DMS 273 treated with DMSO at 0.1 percent for 48 hours (cell line): ENCODE measurements at places on chromosomes 3 and 15.
A peak's percentile ranks its signal among the peaks of the same experiment; 100 is the strongest.

DNA sequence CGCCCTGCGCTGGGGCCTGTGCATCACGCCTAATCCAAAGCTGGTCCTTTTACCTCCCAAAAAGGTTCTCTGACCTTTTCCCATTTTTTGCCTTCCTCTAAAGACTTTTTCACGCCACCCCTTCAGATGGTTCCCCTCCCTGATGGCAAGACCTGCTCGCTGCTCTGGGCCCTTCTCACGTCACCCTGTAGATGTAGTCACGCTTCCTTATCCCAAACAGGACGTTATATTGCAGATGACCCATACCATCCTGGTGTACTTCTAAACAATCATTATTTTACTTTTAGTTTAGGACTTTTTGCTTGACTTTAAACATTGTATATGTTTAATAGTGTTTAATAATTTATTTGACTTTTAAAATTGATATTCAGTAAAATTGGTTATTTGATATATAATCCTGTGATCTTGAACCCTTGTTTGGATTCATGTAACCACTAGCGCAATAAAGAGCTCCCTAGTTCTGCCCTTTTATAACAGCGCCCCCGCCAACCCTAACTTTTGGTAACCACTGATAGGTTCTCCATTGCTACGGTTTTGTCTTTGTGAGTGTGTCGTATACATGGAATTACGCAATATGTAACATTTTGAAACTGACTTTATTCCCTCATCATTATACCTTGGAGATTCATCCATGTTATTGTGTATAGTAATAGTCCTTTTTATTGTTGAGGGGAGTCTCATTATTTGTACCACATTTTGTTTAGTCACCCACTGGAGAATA is 159.0 kb upstream of the CHRNA7 start:
- DNase-seq: no peak

- no peak for DNase-seq
Observed at GRCh38 chr3:32553459-32553858, 17.2 kb downstream of the DYNC1LI1 start.

DNA sequence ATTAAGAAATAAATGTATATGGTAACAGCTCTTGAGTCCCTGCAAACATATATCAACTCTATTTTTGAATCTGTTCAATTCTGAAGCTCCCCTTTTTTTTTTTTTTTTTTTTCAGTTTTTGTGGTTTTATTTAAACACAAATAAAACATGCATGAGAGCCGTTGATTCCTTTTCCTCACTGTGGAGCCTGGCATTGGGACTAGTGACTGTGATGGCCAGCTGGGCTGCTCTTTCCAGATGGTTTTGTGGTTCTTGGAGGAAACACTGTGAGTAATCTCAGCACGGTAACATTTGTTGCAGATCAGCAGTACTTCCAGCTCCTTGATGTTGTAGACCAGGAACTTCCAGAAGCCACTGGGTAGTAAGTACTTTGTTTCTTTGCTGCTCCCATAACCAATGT is 15.9 kb downstream of the EMC7 start:
- DNase-seq: no peak

DNA sequence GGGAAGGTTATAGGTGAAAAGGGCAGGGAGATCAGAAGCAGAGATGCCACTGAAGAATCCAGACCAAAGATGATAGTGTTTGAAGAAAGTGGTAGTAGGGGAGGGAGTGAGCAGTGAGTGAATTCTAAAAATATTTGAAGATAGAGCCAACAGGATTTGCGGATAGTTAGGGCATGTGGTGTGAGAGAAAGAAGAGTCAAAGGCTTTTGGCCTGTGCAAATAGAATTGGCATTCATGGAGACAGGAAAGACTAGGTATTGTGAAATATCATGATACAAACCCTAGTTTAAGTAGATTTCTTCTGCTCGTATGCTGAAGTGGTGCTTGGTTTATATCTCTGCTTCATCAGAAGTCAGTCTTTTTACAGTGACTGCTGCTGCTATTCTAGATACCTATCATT is 224.2 kb upstream of the CFAP20DC start:
- DNase-seq: no peak

DNA sequence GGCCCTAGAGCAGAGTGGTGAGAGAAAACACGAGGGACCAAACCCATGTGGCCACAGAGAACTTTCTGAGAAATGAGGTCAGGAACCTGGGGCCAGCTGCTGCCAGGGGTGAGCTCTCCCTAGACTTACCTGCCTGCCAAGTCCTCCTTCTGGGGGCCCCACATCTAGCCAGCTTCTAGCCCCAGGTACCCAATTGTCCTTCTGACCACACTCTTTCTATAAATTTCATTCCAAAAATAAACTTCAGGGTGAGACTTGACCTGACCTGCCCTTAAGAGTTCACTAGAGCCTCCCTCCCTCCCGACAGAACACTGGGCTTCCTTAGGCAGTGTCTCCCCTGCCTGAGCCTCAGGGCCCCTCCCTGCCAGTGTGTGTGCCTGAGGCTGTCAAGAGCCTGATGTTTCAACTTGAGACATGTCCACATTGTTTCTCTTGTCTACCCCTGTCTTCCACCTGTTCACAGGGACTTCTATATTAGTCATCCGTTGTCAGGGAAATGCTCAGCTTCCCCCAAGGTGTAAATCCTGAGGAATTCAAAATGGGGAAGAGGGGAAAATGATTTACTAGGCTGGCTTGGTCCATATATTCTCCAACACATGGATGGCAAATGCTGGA is 312.8 kb upstream of the TLE3 start:
- no peak for DNase-seq

DNA sequence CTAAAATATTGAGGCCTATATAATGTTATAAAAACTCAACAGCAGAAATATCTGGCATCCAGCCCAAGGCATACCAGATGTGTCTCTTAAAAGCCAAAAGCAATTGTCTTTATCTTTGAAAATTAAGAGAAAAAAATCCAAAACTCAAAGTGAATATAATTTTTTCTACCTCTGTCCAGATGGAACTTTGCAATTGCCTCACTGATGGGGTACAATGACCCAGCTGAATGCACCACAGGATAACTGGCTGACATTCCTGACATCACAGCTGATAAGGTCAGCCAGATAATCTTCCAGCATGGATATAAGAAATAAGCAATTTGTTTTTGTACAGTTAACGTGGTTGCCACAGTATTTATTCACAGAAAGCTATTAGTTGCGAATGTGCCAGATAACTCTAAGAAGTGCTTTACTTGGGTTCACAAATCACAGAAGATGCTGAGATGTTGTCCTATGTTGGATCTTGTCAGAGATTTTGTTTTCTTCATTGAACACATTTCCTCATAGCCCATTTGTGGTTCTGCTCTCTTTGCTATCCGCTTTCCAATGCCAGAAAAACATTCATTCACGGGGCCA is 566.9 kb upstream of the CCDC54 start:
- peak; percentile 82 for DNase-seq

- no peak for DNase-seq
Observed at GRCh38 chr3:87268646-87269211, 7.7 kb downstream of the POU1F1 start.

GRCh38 chr3:171049861-171050444 is 23.4 kb upstream of the SLC2A2 start:
- DNase-seq: peak; percentile 77

DNA sequence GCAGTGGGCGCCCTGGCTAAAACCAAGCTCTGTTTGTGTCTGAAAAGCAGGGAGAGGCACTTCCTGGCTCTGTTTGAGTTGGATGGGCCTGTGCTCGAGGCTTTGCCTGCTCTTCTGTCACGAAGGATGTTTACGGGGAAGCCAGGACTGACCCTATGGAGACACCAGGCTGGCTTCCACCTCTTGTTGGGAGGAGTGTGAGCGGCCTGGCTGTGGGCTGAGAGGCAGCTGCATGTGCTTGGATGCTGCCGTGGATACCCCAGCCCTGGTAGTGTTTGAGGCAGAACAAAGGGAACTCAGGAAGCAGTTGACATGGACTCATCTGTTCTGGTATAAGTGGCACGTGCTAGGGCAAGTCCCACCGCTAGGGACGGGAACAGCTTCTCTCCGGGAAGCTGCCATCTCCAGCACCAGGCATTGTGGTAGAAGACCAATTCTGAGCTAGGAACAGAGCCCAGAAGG is 17.6 kb upstream of the SLC41A3 start:
- DNase-seq: no peak

- DNase-seq: no peak
Observed at GRCh38 chr15:44718927-44719292, 7.6 kb downstream of the B2M start.

- no peak for DNase-seq
Observed at GRCh38 chr15:43900996-43901395, 74.2 kb downstream of the WDR76 start.

DNA sequence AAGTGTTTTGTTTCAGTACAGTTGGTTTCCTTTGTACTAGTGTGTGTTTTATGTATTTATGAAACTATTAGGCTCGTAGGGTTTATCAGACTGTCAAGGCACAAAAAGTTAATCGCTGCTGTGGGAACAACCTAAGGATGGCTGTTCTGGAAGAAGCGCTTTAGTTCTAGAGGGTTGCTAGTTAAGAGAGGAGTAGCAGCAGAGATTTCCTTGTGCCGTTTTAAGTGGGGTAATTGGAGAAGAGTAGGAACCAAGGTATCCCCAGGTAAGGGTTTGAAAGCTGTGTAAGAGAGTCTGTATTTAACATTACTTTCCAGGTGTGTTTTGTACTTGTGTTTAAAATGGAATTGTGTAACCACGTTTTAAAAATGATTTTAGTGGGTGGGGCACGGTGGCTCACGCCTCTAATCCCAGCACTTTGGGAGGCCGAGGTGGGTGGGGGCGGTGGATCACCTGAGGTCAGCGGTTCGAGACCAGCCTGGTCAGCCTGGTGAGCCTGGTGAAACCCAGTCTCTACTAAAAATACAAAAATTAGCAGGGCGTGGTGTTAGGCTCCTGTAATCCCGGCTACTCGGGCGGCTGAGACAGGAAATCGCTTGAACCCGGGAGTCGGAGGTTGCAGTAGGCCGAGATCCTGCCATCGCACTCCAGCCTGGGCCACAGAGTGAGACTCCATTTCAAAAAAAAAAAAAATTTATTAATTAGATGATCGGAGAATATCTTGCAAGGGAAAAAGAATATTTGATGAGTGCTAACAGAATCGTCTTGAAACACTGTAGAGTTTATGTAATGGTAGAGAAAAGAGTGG is 2.6 kb downstream of the MORF4L1 start:
- no peak for DNase-seq

DNA sequence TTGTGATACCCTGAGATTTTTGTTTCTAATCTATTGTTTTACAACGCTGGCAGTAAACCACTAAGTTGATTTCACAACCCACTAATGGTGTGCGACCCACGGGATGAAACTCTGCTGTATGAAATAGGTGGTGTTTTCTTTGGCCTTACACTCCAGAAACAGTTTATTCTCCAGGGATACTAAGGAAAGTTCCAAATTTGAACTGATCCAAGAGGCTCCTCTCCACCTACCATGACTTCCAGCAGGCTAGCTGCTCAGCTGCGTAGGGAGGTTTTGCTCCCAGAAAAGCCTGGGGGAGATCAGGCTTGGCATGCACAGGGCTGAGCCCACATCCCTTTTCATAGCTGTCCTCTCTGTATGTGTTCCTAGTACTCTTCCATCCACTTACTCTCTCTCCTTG is 71.5 kb downstream of the FAM174B start:
- DNase-seq: no peak

DNA sequence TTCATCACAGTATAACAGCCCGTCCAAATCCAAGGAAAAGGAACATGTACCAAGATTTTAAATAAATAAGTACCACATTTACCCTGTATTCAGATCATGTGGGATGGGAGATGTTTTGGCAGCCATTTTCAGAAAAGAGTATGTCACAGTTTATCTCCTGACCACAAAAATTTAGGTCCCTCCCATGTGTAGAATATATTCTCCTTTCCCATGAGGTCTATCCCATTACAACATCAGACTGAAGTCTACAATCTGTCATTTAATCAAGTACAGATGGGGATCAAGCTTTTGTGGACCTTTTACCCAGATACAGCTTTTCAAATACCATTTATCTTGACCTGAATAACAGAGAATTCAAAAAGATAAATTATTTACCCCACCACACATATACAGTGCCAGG is 444.5 kb downstream of the PLOD2 start:
- no peak for DNase-seq
